Sciatic nerve (tissue), 2 donors: ENCODE measurements at places on chromosomes 12 and 14.

- DNase-seq: no peak
Observed at GRCh38 chr14:51724650-51725049, 72.9 kb downstream of the FRMD6 start.

DNA sequence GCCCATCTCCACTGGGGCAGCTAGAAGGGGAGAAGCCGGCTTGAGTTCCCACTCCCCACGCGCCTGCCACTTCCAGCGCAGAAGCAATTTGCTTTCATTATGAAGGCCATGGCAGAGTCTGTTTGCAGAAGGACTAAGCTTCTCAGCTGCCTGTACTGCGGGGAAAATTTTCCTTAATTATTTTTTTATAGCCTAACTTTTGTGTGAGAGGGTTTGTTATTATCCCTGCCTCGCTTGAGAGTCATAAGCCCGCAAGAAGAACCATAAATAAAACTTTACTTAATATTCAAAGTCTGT lies 56.0 kb upstream of the DLK1 start:
- no peak for DNase-seq

- no peak for DNase-seq
Observed at GRCh38 chr12:28507033-28507432, 316.8 kb downstream of the CCDC91 start.

GRCh38 chr12:123165537-123165936 lies 14.6 kb upstream of the PITPNM2 start:
- DNase-seq: no peak

GRCh38 chr12:29030006-29030405 lies 119.1 kb upstream of the FAR2 start:
- DNase-seq: no peak
